MG63 (cell line): ENCODE measurements at places on chromosomes 2 and 18.

- DNase-seq, result no peak
These were observed 6.7 kb upstream of the CTDSP1 start for GRCh38 chr2:218392891-218393462.

DNA sequence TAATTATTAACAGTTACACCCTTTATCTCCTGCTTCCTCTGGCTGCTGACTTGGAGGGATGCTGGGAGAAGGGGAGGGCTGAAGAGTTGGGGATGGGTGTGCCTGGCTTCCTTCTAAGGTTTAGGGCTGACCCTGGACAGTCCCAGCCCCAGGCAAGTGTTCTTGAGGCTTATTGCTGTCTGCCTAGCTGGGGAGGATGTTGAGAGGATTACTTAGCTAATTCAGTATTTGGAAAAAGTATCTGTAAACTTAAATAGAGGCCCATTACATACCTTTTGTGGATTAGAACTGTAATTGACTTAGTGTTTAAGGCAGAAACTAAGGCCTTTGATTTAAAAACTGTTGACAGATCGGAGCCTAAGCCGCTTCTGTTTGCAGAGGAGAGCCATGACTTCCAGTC, 67.6 kb downstream of the AGAP1 start:
- no peak for DNase-seq

- DNase-seq, result no peak
These were observed 29.7 kb upstream of the PSME4 start for GRCh38 chr2:54000524-54000923.

DNA sequence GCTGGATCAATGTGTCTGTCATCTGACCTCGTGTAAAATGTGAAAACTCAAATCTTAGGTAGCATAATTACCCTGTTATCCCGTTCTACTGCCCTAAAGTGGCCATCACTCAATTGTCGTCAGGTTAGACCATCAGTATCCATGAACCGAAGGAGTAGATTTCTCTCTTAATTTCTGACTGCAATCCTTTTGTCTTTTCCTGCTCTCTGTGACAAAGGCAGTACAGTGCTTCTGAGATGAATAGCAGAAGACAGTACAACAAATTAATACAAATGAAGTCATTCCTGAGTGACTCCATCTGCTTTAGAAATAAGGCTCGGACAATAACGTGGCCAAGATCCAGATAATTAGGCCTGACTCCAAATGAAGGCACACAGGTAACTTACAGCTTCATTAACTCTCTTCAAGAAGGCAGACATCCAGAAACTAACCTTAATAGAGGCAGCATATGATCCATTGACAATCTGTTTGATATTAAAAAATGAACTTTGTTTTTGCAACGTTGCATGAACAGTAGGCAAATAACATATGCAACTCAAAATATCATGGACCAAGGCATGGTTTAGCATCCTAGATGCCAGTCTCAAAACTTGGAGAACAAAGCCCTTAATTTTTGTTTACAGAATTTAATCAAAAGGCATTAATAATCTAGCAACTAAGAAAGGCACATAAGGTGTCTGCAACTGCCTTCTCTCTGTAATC, 96.7 kb upstream of the CDH20 start:
- DNase-seq, result no peak

- DNase-seq, result no peak
These were observed 13.7 kb downstream of the LDLRAD4 start for GRCh38 chr18:13232086-13232917.

DNA sequence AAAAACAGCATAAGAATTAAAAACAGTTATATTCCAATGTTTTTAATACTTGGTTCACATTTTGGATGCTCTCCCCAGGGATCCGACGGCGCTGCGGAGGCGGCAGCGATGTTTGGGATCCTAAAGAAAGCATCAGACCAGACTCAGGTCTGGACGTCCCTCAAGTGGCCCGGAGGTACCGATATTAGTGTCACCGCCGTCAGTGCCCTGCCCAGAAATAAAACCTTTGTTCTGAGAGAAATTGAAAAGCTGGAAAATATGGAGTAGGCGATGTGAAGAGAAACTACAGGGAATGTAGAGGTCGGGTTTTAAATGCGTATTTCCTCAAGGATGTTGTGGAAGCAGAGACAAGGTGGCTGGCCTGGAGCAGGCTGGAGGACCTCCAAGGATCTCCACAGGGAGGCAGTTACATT, 683 bp upstream of the TBC1D8 start:
- DNase-seq, result no peak

DNA sequence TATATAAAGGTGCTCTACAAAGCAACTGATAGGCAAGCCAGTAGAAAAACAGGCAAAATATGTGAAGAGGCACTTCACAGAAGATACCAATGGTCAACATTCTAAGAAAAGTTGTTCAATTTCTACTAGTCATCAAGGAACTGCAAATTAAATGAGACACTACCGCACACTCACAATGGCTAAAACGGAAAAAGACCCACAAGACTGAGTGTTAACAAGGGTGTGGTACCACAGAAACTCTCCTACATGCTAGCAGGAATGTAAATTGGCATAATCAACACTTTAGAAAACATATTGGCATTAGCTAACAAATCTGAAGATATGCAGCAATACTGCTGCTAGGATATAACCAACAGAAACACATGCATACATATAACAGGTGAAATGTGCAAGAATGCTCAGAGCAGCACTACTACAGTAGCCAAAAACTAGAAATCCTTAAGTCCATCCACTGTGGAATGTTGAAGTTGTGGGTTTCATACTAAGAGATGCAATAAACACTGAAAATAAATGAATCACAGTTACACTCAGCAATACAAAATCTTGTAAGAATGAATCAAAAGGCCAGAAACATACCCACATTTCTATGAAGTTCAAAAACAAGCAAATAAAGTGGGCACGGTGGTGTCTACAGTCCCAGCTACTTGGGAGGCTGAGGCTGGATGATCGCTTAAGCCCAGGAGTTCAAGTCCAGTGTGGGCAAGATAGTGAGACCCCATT, 9.2 kb downstream of the RNU4ATAC start:
- no peak for DNase-seq

GRCh38 chr18:44895176-44895798, 214.6 kb downstream of the SETBP1 start:
- DNase-seq, result peak; percentile 11
